ENCODE measurements at places on chromosomes 4 and X. TPM values are rescaled to one million over a fixed set of nuclear protein-coding genes. Genes with fewer than 3 reads are reported as not detected.

- DNase-seq: no peak
Measured at GRCh38 chr4:138062929-138063328, 179.2 kb downstream of the SLC7A11 start.

GRCh38 chr4:79979785-79980437, 93.1 kb downstream of the ANTXR2 start:
- no peak for DNase-seq

DNA sequence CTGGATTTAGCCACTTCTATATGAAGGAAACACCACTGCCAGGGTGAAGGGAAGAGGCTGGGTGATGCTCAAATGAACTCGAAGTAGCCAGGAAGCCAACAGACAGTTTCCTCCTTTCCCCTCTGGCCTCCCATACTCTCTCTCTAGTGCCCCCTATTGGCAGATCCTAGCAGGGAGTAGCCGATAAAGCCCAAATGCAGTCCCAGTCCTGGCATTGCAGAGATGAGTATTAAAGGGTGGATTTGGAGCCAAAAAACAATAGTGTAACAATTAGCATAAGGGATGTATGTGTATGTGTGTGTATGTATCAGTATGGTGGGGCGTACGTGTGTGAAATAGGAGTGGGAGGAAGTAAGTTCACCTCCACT, 213.8 kb upstream of the LDB2 start:
- DNase-seq: no peak

The SULT1E1 gene
- not detected for total RNA-seq

DNA sequence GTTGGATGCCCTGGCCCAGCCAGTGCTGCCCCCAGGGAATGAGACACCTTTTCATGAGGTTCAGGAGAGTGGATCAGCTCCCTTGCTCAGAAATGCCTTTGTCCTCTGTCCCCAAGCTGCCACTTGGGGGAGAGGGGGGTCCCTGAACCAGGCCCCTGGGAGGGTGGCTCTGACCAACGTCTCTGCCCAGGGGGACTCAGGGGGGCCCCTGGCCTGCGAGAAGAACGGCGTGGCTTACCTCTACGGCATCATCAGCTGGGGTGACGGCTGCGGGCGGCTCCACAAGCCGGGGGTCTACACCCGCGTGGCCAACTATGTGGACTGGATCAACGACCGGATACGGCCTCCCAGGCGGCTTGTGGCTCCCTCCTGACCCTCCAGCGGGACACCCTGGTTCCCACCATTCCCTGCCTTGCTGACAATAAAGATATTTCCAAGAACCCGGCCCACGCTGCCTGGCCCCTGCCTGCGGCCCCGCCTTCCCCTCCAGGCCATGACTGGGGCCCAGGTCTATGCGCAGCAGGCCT, 7.3 kb downstream of the HGFAC start:
- no peak for DNase-seq

- DNase-seq: no peak
Measured at GRCh38 chrX:149987613-149988012, 49.3 kb upstream of the EOLA2 start.
